H1 (cell line): ENCODE measurements at places on chromosomes 12 and 14.

GRCh38 chr12:6078398-6079096, 45.9 kb downstream of the VWF start:
- H3K4me3 ChIP-seq: no peak overlapping the region
- no peaks in the 10 kb centered on the region for H3K36me3 ChIP-seq
- no peaks in the 10 kb centered on the region for H3K27me3 ChIP-seq
- no peak overlapping the region for H3K27ac ChIP-seq

DNA sequence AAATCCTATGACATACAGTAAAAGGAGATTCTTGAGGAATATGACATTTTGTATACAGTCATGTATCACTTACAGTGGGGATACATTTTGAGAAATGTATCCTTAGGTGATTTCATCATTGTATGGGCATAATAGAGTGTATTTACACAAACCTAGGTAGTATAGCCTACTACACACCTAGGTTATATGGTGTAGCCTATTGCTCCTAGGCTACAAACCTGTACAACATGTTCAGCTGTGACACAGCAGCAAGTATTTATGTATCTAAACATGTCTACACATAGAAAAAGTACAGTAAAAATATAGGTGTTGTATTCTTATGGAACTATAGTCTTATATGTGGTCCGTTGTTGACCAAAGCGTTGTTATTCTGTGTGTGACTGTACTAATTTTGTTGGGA, 178.8 kb downstream of the FOXA1 start:
- no peaks in the 10 kb centered on the region for H3K27me3 ChIP-seq
- H3K36me3 ChIP-seq: no peaks in the 10 kb centered on the region; the same call in 1 of the 2 replicates
- no peak overlapping the region for H3K27ac ChIP-seq
- H3K4me3 ChIP-seq: no peak overlapping the region
- H3K4me1 ChIP-seq: no peaks in the 10 kb centered on the region

GRCh38 chr14:104169699-104170479, 31.5 kb downstream of the KIF26A start:
- H3K4me3 ChIP-seq: no peak overlapping the region
- peaks cover 11% of the 10 kb centered on the region for H3K4me1 ChIP-seq
- no peak overlapping the region for H3K27ac ChIP-seq
- DNase-seq: no peak
- H3K36me3 ChIP-seq: peaks cover 5% of the 10 kb centered on the region; the same call in 1 of the 2 replicates
- H3K27me3 ChIP-seq: no peaks in the 10 kb centered on the region

- no peaks in the 10 kb centered on the region for H3K4me1 ChIP-seq
- no peak overlapping the region for H3K4me3 ChIP-seq
- no peaks in the 10 kb centered on the region for H3K36me3 ChIP-seq
- peak; percentile 29 for DNase-seq
These were observed 227.7 kb upstream of the DIO3 start for GRCh38 chr14:101333335-101334280.

DNA sequence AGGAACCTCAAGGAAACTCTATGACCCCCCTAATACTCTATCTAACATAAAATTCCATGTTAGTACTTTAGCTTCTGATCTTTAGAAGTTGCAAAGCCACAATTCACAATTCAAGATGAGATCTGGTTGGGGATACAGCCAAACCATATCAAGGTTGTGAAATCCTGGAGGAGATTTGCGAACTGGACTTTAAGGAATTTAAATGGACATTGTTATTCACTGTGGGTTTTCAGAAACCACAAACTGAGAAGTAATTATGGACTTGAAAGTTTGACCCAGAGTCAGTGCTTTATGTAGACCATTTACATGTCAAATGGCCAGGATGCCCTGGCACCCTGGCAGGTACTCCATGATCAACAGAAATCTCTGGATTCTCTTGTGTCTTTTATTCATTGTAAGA, 14.2 kb upstream of the CDKL1 start:
- no peaks in the 10 kb centered on the region for H3K4me1 ChIP-seq
- H3K27ac ChIP-seq: no peak overlapping the region
- no peak overlapping the region for H3K4me3 ChIP-seq
- H3K36me3 ChIP-seq: no peaks in the 10 kb centered on the region
- no peaks in the 10 kb centered on the region for H3K27me3 ChIP-seq

DNA sequence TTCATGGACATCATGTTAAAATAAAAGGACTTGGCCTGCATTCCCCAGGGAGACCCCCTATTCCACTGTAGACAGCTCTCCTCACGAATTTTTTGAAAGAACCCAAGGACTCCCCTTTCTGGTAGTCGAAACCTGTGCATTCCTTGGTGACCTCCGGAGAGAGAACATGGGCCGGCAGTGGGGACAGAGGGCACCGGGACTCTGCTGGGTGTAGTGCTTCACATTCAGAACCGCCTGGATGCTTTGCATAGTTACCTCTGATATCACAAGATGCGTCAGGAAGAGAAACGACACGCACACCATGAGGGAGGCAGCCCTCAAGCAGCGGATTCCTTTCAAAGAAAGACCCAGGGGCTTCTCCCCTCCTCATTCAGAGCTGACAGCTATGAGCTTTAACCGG, 9.7 kb downstream of the CKAP4 start:
- H3K27ac ChIP-seq: no peak overlapping the region
- no peaks in the 10 kb centered on the region for H3K4me1 ChIP-seq
- H3K27me3 ChIP-seq: no peaks in the 10 kb centered on the region
- no peak for DNase-seq

GRCh38 chr14:101441710-101442109, 119.6 kb upstream of the DIO3 start:
- H3K36me3 ChIP-seq: no peaks in the 10 kb centered on the region
- H3K27ac ChIP-seq: no peak overlapping the region
- no peak overlapping the region for H3K4me3 ChIP-seq
- no peak for DNase-seq

DNA sequence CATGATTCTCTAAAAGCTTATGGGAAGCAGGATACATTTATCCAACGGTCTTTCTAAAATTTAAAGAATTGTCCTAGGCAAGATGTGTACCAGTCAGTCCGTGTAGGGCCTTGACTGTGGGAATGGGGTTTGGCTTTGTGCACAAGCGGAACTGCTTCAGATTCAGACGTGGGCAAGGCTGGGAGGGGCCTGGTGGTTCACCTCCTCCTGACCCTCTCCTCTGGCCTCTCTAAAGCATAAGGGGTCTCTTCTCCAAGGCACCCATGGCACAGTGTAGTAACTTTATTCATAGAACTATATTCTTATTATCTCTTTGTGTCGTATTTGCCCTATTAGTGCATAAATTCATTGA, 121.2 kb upstream of the PTPRB start:
- H3K4me3 ChIP-seq: no peak overlapping the region
- DNase-seq: no peak
- no peaks in the 10 kb centered on the region for H3K27me3 ChIP-seq

GRCh38 chr12:133058203-133059113, 21.1 kb downstream of the ZNF84 start:
- DNase-seq: no peak
- H3K36me3 ChIP-seq: peaks cover 15% of the 10 kb centered on the region
- no peak overlapping the region for H3K4me3 ChIP-seq
- H3K27ac ChIP-seq: no peak overlapping the region
- no peaks in the 10 kb centered on the region for H3K4me1 ChIP-seq

DNA sequence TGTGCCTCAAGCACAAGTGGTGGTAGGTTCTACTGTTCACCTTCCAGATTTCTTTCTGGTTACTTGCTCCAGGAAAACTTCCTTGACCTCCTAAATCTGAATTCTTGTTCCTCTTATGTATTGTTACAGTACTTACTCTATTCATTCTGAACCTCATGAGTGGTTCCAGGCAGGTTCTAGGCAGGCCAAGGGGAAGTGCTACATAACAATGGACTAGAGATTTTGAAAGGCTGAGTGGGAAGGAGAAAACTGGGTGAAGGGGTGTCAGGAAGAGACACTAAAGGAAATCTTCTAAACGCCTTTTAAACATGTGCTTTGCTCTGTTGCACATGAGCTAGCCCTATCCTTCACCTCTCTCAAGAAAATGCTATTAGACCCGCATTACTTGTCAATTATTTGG, 1.6 kb downstream of the YARS2 start:
- H3K36me3 ChIP-seq: peaks cover 5% of the 10 kb centered on the region
- H3K27me3 ChIP-seq: no peaks in the 10 kb centered on the region
- peaks cover 2% of the 10 kb centered on the region for H3K4me1 ChIP-seq
- no peak for DNase-seq
- peak overlapping the region; percentile 99 for H3K4me3 ChIP-seq

DNA sequence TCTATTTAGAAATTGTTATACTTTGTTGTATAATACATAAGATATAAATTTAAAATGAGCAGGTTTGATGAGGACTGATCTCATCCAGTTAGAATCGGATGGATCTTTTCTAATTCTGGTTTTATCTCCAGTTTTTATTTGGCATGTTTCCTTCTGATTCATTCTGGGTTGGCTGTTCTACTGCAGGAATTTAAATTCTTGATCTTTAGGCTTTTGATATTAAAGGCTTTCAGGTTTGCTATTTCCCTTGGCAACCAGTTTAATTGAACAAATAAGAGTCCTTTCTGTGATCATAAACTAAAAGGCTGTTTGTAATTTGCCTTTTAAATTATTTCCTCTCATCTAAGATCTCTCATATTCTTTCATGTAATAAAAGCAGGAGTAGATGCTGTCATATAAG, 83.4 kb downstream of the PDE6H start:
- H3K4me1 ChIP-seq: no peaks in the 10 kb centered on the region
- H3K27me3 ChIP-seq: no peaks in the 10 kb centered on the region
- H3K36me3 ChIP-seq: no peaks in the 10 kb centered on the region
- H3K27ac ChIP-seq: no peak overlapping the region

GRCh38 chr12:65015850-65016249, 105.3 kb downstream of the WIF1 start:
- no peaks in the 10 kb centered on the region for H3K4me1 ChIP-seq
- H3K36me3 ChIP-seq: no peaks in the 10 kb centered on the region
- no peak overlapping the region for H3K4me3 ChIP-seq
- no peaks in the 10 kb centered on the region for H3K27me3 ChIP-seq

GRCh38 chr12:20513189-20513588, 144.9 kb downstream of the PDE3A start:
- H3K27me3 ChIP-seq: no peaks in the 10 kb centered on the region
- no peak for DNase-seq
- H3K4me1 ChIP-seq: no peaks in the 10 kb centered on the region
- no peaks in the 10 kb centered on the region for H3K36me3 ChIP-seq
- no peak overlapping the region for H3K4me3 ChIP-seq
- no peak overlapping the region for H3K27ac ChIP-seq

- peaks cover 2% of the 10 kb centered on the region; the same call in 1 of the 2 replicates for H3K27me3 ChIP-seq
- no peaks in the 10 kb centered on the region for H3K4me1 ChIP-seq
- H3K36me3 ChIP-seq: no peaks in the 10 kb centered on the region; the same call in 1 of the 2 replicates
- no peak for DNase-seq
These were observed 10.1 kb downstream of the GALNT16 start for GRCh38 chr14:69270097-69270496.

DNA sequence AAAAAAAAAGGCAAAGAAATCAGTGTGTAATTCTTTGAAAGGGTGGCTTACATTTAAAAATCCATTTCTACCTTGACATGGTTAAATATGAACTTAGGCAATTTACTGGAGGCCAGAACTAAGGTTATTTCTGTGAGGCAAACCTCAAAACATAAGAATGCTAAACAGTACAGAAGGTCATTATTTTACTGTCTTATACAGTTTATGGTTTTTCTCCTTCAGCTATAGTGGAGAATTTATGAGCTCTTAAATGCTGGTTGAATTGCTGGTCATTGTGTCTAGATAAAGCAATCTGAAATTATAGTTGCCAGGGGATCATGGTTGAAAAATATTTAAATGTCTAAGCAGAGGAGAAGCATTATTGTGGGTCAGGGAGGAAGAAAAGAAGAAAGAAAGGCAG, 70.5 kb downstream of the TRIM9 start:
- DNase-seq: no peak
- H3K4me3 ChIP-seq: no peak overlapping the region
- H3K36me3 ChIP-seq: no peaks in the 10 kb centered on the region

GRCh38 chr14:58455593-58456265, 28.2 kb downstream of the KIAA0586 start:
- H3K27ac ChIP-seq: no peak overlapping the region
- no peaks in the 10 kb centered on the region for H3K4me1 ChIP-seq
- DNase-seq: no peak
- no peaks in the 10 kb centered on the region for H3K27me3 ChIP-seq
- no peak overlapping the region for H3K4me3 ChIP-seq

GRCh38 chr12:61348871-61349270, 911.3 kb upstream of the USP15 start:
- H3K36me3 ChIP-seq: no peaks in the 10 kb centered on the region
- H3K4me3 ChIP-seq: no peak overlapping the region
- DNase-seq: no peak
